T-helper 17 cell (primary cell): ENCODE measurements at places on chromosomes 11 and 22. TPM values are rescaled to one million over a fixed set of nuclear protein-coding genes. Genes with fewer than 3 reads are reported as not detected.

The ARRB1 gene
- total RNA-seq: 26.3 TPM

The ANGPTL5 gene
- not detected for total RNA-seq

The MRGPRX4 gene
- total RNA-seq: not detected

The TP53I11 gene
- 3.9 TPM for total RNA-seq

The SLC37A2 gene
- 0.90 TPM for total RNA-seq

The LRRC32 gene
- 11.5 TPM for total RNA-seq

The OR10D3 gene
- total RNA-seq: not detected

The ZP1 gene
- total RNA-seq: not detected

The KCNJ5 gene
- not detected for total RNA-seq

The CDON gene
- 2.0 TPM for total RNA-seq

The MOGAT2 gene
- total RNA-seq: not detected

The SDF2L1 gene
- 30.1 TPM for total RNA-seq

The CALCA gene
- not detected for total RNA-seq

The RIMBP3B gene
- not detected for total RNA-seq

The OR51T1 gene
- total RNA-seq: not detected

The BRSK2 gene
- total RNA-seq: 0.25 TPM

The NLRP6 gene
- total RNA-seq: 3.5 TPM

The ARHGAP42 gene
- total RNA-seq: 0.31 TPM
